ENCODE measurements at places on chromosomes 11 and 22.
A peak's percentile ranks its signal among the peaks of the same experiment; 100 is the strongest.

- no peak for DNase-seq
Measured at GRCh38 chr11:117908959-117909610, 20.1 kb downstream of the TMPRSS13 start.

DNA sequence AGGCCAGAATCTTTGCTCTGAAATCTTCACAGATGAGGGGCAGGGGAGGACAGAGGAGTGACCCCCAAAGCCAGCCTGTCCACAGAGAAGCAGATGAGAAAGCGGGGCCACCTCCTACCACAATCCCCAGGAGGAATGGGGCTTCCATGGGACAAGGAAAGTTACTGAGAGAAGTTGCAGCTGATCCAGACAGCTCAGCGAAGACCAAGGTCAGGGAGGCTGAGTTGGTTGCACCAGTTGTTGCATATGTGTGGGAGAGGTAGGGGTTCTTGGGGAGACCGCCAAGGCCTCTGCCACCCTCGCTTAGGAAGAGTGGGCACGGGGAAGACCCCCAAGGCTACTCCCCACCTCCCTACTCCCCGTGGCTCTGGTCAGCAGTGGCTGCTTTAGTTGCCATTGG, 81.6 kb upstream of the EIF3D start:
- no peak for DNase-seq

GRCh38 chr11:87097582-87097981, 59.8 kb downstream of the TMEM135 start:
- DNase-seq, result peak; percentile 9

DNA sequence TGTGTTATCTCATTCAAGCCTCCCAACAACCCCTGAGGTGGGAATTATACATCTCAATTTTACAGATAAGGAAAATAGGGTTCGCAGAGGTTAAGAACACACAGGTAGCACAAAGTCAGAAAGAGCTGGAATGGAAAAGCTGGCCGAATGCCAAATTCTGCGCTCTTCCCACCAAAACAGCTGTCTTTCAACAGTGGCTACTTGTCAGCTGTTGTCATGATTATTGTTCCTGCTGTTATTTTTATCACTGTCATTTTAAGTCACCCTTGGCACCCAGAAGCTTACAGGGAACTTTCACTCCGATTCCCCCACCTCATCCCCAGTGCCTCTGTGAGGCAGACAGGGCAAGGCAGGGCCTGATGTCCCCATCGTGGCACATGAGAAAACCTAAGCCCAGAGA, 74.5 kb upstream of the CSNK2A3 start:
- DNase-seq, result no peak

- DNase-seq, result no peak
Measured at GRCh38 chr11:115220423-115220822, 283.8 kb downstream of the CADM1 start.

- DNase-seq, result no peak
Measured at GRCh38 chr11:8834379-8834778, 76.6 kb upstream of the AKIP1 start.

DNA sequence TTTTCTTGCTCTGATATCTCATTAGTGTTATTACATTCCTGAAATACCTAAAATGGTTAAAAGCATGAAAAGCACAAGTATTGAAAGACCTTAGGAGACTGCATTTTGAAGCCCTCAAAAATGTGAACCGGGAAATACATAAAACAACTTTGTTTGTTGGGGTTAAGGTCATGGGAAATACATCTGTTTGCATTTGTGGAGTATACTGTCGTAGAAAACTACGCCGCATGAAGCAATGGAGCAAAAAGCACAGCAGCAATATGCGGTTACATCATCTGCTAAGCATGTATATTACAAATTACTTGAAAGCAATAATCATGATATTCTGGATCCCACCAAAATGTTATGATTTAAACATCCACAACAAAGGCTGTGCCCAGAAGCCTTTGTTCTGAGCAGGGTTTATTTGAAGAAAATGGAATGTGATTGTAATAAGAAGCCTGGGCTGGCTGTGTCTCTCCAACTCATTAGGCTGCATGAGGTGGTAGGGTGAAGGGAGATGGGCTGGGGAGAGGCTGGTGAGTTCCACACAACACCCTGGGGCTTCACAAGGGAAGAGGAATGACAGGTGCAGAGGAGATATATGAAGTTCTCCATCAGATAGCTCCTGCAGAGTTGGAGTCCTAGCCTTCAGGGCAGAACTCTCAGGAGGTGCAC, 64.7 kb upstream of the LIN7C start:
- DNase-seq, result no peak

GRCh38 chr11:24739637-24740036, 242.8 kb downstream of the LUZP2 start:
- no peak for DNase-seq

DNA sequence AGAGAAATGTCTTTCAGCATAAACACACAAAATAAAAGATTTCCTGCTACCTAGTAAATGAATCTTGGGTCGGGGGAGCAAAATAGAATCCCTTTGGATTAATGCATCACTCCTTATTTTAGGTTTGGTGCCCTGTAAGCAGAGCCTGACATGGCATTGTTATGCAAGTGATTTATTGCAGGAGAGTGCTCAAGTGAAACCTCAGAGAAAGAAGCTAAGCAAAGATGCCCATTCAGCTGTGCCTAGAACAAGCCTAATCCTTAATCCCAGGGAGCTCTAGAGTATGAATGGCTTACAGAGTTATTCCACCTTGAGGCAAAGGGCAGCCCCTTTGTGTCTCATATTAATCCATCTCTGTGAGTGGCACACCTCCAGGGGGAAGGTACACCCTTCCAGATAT, 21.1 kb downstream of the C11orf87 start:
- no peak for DNase-seq

GRCh38 chr11:95792700-95793099, 2.4 kb downstream of the CEP57 start:
- no peak for DNase-seq

DNA sequence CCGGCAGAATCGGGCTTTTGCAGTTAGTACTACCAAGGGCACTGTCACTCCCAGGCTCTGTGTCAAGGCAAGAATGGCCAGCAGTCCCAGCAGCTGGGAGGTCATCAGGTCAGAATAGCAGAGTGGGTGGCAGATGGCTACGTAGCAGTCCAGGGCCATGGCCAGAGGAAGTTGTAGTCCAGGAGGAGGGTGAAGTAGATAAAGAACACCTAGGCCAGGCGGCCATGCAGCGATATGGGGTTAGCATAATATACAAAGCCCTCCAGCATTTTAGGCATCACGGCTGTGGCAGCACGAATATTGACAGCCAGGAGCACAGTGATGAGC, 52.1 kb downstream of the RRM1 start:
- no peak for DNase-seq

- peak; percentile 78 for DNase-seq
Measured at GRCh38 chr11:69301455-69302401, 7.8 kb downstream of the MYEOV start.

GRCh38 chr22:24706054-24706453, 68.5 kb downstream of the PIWIL3 start:
- DNase-seq, result no peak

GRCh38 chr11:1129143-1129610, 28.6 kb upstream of the MUC5AC start:
- no peak for DNase-seq

DNA sequence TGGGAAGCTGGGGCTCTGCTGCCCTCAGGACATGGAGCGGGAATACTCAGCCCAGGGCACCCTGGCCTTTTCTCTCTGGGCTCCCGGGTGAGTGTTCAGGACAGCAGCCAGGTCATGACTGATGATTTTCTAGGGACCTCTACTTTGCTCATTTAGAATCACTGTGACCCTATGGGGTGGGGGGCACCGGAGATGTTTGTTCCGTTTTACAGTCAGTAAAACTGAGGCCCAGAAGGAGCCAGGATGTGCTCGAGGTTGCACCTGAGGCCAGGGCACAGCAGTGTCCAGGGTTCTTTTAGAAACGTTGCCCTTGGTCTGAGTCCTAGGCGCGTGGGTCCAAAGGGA, 48.1 kb downstream of the SMIM38 start:
- DNase-seq, result no peak

DNA sequence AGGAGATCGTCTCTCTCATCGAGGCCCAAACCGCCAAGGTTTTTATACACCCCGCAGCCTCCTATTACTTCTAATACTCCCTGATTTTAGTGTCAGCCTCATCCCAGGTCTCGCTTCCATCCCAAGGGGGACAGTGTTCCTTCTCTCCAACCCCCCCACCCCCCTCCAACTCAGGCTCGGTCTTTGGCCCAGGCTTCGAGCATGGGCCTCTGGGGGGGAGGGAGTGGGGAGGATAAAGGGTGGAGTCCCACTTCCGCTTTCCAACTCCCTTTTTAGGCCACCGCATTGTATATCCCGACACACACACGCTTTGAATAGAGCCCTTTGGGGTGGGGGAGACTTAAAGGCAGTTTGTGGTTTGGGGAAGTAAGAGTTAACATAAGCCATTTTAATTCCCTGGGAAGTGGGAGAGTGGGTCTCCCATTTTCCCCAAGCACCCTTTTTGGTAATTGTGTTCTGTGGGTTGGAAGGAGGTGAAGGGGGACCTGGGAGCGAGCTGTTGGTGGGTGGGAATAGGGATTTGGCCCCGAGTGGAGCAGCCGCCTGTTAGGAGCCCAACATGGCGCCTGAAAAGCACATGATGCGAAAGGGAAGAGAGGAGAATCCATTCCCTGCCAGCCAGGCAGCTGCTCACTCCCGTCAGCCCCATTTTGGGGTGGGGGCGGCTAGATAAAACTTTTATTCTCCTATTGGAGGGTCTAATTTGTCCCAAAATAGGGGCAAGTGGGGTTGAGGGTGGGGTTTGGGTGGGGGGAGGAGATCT, 844 bp downstream of the PCF11 start:
- DNase-seq, result peak; percentile 82

- DNase-seq, result no peak
Measured at GRCh38 chr11:72586321-72587090, 87.7 kb downstream of the PDE2A start.

DNA sequence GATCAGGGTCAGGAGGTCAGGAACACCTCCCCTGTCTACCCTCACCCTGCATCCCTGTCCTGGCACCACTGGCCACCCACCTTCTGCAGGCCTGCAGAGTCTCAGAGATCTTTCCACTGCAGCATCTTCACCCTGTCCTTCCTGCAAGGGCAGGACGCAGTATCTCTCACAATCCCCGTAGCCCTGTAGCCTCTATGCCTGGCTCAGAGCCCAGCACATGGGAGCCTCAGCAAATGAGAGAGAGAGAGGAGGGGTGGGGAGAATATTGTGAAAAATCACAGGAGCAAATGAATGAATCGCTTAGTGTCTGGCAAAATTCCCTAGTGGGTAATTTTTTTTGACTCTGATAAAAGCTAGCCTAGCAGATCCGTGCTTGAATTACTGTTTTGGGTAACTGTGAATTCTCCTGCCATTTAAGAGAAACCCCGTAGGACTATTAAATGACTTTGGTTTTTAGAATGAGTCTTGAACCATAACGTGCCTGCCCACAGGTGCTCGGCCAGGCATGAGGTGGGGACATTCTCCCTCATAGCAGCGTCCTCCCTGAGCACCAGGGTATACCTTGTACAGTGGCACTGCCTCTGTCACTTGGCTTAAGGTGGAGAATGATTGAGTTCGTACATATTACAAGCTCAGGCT, 91.5 kb downstream of the MORC2 start:
- DNase-seq, result no peak

DNA sequence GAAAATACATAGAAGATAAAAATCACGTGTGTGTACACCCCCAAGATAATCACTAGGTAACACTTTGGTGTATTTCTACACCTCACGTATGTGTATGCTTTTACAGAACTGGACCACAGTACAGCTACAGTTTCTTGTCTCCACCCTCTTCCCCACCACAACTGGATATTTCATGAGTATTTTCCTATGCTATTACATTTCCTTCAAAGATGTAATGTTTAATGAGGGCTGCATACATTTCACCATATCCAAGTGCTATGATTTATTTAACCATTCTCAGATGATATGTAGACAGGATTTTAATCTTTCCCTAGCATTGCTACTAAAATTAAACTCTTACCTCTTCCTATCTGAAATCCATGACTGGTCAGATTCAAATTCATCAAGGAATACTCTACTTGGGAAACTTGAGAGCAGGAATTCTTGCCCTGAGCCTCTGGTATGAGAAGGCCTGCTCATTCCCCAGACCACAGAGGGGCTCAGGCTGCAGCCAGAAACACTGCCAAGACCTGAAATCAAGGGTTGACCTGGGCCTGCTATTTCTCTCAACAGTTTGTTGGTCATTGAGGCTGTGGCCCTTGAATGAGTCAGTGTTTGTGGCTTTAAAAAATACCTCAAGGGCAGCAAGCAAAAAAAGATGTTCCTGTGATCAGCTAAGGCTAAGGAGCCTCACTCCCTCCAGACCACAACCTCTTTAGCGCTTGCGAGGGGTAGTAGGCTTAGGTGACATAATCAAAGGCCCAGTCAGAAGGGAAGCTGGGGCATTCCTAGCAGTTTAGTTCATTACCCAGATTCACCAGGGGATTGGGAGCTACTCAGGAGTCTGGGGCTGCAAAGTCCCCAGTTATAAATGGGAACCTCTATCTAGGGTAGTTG, 55.5 kb downstream of the ABTB2 start:
- peak; percentile 66 for DNase-seq

- no peak for DNase-seq
Measured at GRCh38 chr22:37012956-37013355, 6.3 kb downstream of the TST start.

DNA sequence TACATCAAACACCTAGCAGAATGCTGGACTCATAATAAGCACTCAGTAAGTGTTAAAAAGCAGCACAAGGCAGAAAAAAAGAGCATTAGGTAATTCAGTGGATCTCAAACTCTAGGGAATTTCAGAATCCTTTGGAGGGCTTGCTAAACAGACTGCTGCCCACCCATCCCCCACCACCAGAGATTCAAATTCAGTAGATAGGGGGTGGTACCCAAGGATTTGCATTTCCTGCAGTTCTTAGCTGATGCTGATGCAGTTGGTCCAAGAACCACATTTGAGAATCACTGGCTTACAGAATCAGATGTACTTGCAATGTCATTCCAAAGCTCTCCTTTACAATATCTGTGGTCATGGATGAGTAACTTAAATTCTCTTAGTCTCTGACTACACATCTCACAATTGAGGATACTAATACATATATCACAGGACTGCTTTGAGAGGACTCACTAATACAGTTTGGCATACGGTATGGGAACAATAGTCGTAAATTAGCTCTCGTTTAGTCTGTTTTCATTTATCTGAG, 664.5 kb downstream of the KCNA4 start:
- DNase-seq, result no peak

GRCh38 chr11:45303316-45303715, 17.2 kb upstream of the SYT13 start:
- no peak for DNase-seq

DNA sequence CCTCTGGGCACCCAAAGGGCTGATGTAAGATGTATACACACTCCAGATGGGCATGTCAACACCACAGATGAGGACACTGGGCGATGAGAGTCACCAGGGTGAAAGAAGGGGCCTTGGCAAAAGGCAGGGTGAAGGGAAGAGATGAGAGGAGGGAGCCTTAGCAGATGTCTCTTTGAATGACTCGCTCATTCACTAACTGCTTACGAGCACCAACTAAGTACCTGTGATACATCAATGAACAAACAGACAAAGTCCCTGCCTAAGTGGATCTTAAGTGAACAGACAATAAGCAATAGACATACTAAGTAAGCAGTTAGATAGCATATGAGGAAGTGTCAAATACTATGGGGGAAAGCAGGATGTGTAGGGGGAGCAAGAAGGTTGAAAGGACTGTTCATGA, 7.5 kb downstream of the ME3 start:
- no peak for DNase-seq

GRCh38 chr22:29244785-29245625, 22.8 kb downstream of the RHBDD3 start:
- no peak for DNase-seq

- DNase-seq, result peak; percentile 58
Measured at GRCh38 chr22:29994027-29994715, 86.1 kb upstream of the HORMAD2 start.

GRCh38 chr11:87726506-87726905, 448.7 kb downstream of the RAB38 start:
- no peak for DNase-seq

All from inflammatory macrophage treated with lipopolysaccharide for 4 hours (primary cell).